ENCODE measurements at places on chromosomes 7 and 10.
A peak's percentile ranks its signal among the peaks of the same experiment; 100 is the strongest.

GRCh38 chr7:147235645-147236382 is 1119.2 kb downstream of the CNTNAP2 start:
- DNase-seq = no peak

GRCh38 chr7:37352974-37353948 is 95.4 kb downstream of the ELMO1 start:
- DNase-seq = no peak

GRCh38 chr10:124971276-124971675 is 29.4 kb downstream of the ZRANB1 start:
- DNase-seq = no peak

DNA sequence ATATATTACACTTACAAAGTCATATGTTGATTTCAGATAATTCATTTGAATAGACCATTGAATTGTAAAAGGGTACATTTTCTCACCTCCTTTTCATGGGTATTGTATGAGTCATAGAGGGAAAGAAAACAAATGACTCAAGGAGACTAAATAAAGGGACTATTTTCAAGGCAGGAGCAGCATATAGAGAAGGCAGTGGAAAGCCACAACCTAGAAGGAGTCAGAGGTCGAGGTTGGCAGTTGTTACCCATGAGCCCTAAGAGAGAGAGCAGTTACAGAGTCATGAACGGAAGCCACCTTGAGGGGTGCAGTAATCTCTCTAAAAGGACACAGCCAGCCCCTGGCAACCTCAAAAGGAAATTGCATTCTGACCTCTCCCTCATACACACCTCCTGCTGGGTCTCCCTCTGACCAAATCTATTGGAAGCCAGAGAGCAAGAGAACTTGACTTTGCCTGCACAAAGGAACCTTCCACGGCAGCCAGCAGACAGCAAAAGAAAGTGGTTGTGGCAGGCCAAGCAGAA is 137.9 kb downstream of the GRM8 start:
- no peak for DNase-seq

- no peak for DNase-seq
These were observed 41.4 kb upstream of the SNX10 start for GRCh38 chr7:26250239-26250638.

DNA sequence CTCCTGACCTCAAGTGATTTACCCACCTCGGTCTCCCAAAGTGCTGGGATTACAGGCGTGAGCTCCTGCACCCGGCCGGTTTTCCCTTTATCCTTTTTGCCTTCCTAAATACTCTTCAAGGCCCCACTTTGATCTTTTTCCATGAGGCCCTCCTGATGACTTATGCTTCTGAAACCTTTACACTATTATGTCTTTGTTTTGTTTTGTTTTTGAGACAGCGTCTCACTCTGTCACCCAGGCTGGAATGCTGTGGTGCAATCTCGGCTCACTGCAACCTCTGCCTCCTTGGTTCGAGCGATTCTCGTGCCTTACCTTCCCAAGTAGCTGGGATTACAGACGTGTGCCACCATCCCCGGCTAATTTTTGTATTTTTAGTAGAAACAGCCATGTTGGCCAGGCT is 3.8 kb downstream of the STMP1 start:
- no peak for DNase-seq

DNA sequence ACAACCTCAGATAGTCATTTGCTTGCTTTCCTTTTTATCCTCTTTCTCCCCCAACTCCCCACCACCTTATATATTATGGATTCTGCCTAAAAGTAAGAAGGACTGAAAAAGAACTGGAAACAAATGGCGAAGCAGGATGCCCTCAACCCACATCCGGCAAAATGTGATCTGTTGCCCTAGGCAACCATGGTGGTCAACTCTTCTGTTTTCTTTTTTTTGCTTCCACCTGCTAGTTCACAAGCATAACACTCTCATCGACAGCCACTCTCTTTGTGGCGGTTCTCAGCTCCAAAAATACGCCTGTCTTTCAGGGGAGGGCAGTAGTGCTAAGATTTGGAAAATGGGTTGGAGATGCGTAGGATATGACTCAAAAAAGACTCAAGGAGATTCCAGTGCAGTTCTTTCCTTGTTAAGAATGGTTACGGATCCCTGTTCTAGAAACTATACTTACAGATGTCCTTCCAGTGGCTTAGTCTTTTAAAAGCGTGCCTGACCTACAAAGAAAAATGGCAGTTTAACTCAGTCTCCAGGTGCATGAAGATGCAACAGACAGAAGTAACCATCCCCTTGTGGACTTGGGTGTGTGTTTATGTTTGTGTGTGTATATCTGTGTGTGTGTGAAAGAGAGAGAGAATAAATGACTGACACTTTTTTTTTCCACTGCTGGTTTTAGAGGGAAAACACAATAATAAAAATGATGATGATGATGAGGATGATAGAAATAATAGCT is 10.7 kb downstream of the APBB1IP start:
- no peak for DNase-seq

GRCh38 chr10:125218967-125219366 is 58.6 kb upstream of the CTBP2 start:
- DNase-seq = no peak

DNA sequence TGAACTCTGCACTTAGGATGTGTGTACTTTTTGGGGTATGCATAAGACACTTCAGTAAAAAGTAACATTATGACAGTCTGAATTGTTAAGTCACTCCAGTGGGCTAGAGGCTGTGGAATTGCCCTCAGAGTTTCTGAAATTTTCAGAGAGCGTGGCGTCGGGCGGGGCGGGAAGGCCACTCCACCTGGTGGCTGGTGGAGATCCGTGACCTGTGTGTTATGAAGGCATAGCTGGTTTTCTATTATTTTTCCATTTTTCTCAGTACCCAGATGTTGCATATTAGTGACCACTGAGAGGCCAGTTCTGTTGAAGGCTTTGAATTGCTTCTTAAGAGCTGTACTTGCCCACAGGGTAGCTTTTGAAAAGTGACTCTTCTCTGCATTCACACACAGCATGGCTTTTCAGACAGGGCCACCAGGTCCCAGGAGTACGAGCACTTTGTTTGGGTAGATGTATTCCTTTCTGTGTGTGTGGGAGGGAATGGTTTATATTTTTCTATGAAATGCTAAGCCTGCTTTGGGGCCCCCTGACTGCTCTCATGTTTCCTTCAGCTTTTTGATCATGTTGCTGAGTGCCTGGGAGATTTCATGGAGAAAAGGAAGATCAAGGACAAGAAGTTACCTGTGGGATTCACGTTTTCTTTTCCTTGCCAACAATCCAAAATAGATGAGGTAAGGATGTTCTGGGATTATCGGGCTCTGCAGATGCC is 52.3 kb downstream of the TACR2 start:
- DNase-seq = no peak

- DNase-seq = peak; percentile 19
These were observed 123.3 kb downstream of the TRRAP start for GRCh38 chr7:99001482-99002147.

DNA sequence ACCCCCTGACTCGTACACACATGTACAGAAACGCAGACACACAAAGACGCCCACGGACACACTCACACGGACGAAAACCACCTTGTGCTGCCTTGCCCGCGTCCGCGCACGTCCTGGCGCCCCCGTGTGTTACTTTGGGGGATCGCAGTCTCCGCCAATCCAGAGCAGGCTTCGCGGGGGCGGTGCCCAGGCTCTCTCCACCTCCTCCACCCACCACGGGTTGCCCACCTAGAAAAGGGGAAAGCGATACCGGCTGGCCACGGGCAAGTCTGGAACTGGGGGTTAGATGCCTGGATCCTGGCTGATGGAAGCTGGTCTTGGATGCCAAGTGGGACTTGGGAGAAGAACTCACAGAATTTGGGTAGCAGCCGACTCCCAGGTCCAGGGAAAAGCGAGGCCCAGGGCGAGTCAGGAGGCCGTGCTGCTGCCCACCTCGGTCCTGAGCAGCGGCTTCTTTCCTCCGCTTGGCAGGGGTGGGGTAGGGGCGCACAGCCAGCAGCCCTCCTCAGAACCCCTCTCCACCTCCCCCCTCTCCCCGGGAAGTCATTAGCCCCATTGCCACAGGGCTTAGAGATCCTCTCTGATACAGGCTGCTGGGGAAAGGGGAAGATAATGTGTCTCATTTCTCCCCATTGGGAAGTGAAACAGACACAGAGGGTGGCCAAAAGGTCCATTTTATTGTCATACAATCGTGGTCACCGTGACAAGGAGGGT is 4.6 kb upstream of the VGF start:
- DNase-seq = no peak

DNA sequence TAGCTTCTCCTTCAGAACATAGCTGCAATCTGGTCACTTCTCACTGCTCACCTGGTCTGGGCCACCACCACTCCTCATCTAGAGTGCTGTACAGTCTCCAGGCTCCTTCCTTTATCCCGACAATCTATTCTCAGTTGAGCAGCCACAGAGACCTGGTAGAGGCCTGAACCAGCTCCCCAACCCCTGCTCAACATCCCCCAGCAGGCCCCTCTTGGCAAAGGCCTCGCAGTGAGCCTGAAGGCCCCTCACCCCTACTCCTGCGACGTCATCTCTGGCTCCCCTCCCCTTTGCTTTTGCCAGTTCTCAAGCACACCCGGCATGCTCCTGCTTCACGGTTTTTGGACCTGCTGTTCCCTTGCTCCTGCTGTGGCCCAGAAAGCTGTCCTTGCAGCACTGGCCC is 113.9 kb downstream of the ARHGAP22 start:
- DNase-seq = no peak

- no peak for DNase-seq
These were observed 289.7 kb downstream of the FRMD4A start for GRCh38 chr10:14040787-14041631.

GRCh38 chr7:123154231-123154860 is 45.4 kb downstream of the SLC13A1 start:
- peak; percentile 79 for DNase-seq

DNA sequence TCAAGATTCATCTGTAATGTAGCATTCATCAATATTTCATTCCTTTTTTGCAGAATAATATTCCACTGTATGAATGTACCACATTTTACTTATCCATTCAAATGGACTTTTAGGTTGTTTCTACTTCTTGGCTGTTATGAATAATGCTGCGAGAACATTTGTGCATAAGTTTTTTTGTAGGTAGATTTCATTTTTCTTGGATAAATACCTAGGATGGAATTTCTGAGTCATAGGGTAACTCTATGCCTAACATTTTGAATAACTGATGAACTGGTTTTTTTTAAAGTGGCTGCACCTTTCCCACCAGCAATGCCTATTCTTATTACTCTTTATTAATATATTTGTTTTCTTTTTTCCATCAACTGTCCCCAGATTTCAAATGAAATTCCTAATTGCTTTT is 9.1 kb upstream of the XPNPEP1 start:
- no peak for DNase-seq

DNA sequence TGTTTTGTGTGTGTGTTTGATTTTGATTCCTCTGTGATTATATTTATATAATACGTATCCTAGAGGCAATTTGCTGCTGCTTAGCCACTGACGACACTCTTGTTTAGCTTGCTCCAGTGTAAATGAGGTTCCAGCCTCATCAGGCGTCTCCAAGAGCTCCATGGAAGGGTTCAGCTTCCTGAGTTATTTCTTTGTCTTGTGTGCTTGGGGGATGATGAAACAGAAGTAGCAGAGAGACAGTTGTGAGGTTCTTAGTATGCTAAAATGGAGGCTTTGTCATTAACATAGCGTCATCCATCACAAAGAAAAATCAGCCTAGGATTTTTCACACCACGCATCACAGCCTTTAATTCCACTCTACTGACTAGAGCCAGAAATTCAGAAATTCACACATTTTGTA is 85.1 kb downstream of the KLF6 start:
- DNase-seq = no peak

DNA sequence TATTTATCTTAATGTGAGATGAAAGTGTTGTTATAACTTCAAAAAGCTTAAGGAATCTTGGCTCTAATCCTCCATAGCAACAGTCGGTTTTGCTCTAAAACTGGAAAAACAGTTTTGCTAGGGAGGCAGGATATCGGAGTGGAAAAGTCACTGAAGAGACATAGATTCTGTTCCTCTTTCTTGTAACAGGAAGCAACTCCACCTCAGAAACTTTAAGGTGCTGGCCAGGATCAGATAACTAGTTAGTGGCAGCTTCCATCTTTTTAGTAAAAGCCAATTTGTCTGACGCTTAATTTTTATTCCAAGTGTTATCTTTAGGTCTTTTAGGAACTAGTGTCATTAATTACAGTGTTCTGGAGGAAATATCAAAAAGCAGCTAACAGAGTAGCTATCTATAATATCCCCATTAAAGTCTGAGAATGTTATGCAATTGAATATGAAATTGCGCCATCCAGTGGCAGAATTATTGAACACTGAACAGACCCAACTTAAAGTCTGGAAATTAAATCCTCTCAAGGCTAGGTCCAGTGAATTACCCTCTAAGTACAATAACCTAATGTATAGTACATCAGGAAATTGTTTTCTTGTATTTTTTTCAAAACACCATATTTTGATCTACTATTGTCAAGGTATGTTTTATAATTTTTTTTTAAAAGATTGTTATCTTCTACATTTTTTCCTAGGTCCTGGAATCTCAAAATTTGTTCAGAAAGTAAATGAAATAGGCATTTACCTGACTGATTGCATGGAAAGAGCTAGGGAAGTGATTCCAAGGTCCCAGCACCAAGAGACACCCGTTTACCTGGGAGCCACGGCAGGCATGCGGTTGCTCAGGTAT is 65.9 kb upstream of the CC2D2B start:
- peak; percentile 71 for DNase-seq

- no peak for DNase-seq
These were observed 68.3 kb downstream of the ITGB1 start for GRCh38 chr10:32889631-32890212.

GRCh38 chr10:10726101-10726500 is 291.6 kb upstream of the CELF2 start:
- no peak for DNase-seq

GRCh38 chr10:79007018-79007417 is 61.7 kb upstream of the ZMIZ1 start:
- DNase-seq = no peak

- DNase-seq = no peak
These were observed 112.2 kb upstream of the HGF start for GRCh38 chr7:81882086-81882485.

DNA sequence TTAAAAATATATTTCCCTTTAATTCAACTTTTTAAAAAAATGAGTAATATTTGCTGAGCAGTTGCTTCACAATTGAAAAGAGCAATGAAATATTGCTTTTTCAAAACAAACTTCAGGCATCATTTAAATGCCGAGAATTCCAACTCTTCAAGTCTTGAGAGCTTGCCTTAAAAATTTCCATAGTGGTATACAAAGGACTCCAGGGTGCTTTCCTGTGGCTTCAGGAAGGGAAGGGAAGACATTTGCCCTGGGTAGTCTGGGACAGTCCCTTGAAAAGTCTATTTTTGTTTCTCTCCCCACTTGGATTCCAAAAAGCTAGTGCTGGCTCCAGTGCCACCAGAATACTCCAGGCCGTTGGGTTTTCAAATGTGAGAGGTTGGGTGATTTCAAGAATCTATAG is 71.7 kb downstream of the HYCC1 start:
- DNase-seq = no peak

Measured in renal pelvis (tissue), 12 donors.